Hematopoietic multipotent progenitor cell treated with erythropoietin and hydrocortisone succinate and interleukin-3 and kit ligand, for 8 days (in vitro differentiated cells): ENCODE measurements at places on chromosomes 3 and 15.

- peak; percentile 79 for DNase-seq
These were observed 55.9 kb upstream of the PIK3CB start for GRCh38 chr3:138890555-138891187.

DNA sequence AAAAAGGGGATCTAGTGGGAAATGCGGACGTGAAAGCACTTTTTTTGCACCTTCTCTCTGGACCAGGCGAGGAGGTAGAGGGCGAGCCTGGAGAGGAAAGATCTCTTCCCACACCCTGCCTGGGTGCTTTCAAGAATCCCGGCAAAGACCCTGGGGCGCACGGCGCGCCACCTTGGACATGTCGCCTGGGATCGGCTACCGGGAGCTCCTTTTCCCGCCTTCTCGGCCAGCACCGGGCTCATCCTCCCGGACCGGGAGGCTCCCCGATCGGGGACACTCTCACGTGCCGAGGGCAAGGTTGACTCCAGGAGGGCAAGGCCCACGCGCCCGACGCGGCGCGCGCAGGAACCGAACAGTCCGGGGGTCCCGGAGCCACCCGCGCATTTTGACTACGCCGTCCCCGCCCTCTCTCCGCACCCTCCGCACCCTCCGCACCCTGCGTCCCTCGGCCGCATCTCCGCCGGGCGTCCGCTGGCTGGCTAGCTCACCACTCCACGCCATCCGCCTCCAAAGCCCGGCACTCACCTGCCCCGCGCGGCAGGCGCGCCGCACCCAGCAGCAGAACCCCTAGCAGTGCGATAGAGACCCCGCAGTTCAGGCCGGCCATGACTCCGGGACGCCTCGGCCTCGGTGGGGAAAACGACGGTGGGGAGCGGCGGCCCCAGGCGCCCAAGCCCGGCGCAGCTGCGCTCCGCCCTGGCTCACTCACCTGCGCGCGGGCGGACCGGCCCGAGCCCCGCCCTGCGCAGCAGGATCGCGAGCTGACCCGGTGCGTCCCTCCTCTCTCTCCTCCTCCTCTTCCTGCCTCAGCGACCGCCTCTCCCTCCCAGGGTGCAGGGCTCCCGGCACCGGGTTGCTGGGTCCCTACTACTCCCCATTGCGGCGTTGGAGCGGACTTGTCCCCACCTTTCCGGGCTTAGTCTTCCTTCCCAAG is at the start of gene CDCP1:
Gene CDCP1 (minus strand): TSS at position 698 of the 934 bp plus-strand sequence. CDS start 91 bp downstream, at position 607.
- DNase-seq, result no peak

DNA sequence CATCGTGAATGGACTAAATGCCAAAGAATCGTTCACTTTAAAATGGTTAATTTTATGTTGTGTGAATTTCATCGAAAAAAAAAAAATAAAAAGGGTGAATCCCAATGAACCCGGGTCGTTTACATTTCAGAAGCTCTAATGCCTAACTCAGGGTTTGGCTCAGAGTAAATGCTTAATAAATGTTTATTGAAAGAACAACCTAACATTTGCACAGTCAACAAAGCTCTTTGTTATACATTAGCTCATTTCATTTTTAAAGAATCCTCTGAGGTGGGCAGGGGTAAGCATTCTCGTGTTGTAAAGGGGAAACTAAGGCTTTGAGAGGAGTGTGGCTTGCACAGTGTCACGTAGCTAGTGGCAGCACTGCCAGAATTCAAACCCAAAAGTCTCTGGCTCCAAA is 109.5 kb downstream of the RPLP1 start:
- DNase-seq, result no peak

GRCh38 chr3:3587647-3587972 is 211.6 kb upstream of the LRRN1 start:
- DNase-seq, result no peak

GRCh38 chr3:185215873-185216606 is 37.8 kb downstream of the EHHADH start:
- peak; percentile 25 for DNase-seq

- DNase-seq, result no peak
These were observed 51.3 kb downstream of the MYLK start for GRCh38 chr3:123832692-123833397.

DNA sequence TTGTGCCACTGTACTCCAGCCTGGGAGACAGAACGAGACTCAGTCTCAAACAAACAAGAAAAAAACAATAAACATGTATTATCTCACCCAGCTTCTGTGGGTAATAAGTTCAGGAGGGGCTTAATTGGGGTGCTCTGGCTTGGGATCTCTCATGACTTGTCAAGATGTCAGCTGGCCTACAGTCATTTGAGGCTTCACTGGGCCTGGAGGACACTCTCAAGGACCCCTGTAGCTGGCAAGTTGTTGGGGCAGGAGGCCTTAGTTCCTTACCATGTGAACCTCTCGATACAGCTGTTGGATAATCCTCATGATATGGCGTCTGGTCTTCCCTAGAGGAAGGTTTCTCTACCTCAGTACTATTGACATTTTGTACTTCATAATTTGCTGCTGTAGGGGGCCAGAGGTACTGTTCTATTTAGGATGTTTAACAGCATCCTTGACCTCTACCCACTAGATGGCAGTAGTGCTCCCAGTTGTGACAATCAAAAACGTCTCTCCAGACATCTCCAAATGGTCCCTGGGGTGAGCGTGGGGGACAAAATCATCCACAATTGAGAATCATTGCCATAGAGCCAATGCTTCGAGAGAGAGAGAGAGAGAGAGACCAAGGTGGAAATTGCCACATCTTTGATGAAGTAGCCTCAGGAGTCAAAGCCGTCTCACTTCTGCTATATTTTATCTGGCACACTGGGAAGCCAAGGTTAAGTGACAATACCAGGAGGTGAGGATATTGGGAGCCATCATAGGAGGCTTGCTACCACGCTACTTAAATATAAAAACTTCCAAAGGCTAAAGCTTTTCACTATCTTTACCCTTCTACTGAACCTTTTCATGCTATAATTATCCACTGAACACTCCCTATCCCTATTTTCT is 23.9 kb upstream of the SLTM start:
- peak; percentile 81 for DNase-seq

- no peak for DNase-seq
These were observed 144.3 kb upstream of the PFN2 start for GRCh38 chr3:150114873-150115540.

DNA sequence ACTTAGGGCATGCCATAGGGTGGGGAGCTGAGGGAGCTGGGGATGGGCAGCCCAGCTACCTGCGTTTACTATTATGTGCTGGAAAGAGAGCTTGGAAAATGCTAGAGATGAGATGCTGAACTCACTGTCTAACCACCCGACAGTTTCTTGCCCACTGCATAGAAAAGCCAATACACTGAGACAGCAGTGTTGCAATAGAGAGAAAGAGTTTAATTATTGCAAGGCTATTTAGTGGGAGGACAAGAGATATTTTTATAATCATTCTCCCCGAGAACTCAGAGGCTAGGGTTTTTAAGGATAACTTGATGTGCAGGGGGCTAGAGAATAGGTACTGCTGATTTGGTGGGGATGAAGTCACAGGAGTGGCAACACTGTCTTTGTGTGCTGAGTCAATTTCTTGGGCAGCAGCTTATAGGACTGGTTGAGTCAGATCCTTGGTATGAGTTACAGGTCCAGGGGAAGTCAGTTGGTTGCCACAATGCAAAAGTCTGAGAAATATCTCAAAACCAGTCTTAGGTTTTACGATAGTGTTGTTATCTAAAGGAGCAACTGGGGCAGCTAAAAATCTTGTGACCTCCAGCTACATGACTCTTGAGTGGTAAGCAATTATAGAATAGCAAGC is 205.9 kb downstream of the GABRG3 start:
- no peak for DNase-seq

GRCh38 chr15:66734961-66735908 is 33.2 kb downstream of the SMAD6 start:
- no peak for DNase-seq

GRCh38 chr3:161427347-161427746 is 56.0 kb upstream of the SPTSSB start:
- DNase-seq, result no peak

- DNase-seq, result no peak
These were observed 114.5 kb upstream of the SPATA16 start for GRCh38 chr3:173255555-173255954.

- DNase-seq, result no peak
These were observed 538.9 kb upstream of the GRM7 start for GRCh38 chr3:6321999-6322398.

- no peak for DNase-seq
These were observed 1.2 kb downstream of the PRICKLE2 start for GRCh38 chr3:64223791-64224745.

DNA sequence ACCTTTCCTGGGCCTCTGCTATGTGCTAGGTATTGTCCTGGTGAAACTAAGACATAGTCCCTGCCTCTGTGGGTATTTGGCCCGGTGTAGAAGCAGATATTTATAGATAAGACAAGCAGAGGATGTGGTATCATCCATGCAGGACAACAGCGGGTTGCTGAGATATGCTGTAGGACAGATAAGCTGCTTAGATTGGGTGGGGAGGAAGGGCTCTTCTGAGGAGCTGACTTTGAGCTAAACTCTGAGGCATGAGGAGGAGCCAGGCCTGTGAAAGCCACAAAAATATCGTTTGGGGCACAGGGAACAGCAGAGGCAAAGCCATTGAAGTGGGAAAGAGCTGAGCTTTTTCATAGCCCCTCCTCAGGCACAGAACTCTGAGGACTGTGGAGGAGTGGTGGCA is 492.5 kb upstream of the CFAP20DC start:
- peak; percentile 78 for DNase-seq

GRCh38 chr15:38961456-38961855 is 396.8 kb upstream of the RASGRP1 start:
- DNase-seq, result no peak

- no peak for DNase-seq
These were observed 81.6 kb downstream of the AKAP13 start for GRCh38 chr15:85462029-85462428.

- DNase-seq, result no peak
These were observed 1337.1 kb downstream of the ROBO1 start for GRCh38 chr3:78430741-78431140.

DNA sequence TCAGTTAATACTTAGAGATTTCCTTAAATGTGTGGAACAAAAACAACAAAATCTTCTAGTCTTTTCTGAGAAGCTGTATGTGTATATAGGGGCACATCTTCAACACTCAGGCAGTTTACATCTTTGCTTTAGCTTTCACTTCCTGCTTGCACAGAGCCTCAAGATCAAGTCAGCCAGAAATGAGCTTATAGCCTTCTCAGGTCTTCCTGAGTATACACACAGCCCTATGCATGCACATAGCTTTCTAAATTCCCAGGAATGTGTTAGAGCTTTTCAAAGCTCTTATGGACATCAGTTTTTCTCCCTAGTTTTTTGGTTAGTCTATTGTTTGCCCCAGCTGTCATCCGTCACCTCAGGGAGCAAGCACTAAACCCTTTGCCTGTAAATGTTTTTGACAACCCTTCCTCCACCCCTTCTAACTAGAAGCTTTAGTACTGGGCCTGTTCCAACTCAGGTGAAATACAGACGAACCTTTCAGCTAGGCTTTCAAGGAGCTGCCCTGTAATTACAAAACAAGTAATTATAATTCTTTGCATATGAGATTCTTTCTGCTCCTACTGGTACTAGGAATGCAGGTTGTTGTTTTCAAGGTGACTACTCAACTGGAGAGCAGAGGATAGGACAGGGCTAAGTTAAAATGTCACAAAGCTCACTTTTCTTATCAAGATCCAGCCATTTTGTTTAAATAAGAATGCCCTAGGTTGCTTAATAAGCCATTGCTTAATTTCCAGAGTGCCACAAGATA is 22.6 kb upstream of the MTMR10 start:
- DNase-seq, result no peak

DNA sequence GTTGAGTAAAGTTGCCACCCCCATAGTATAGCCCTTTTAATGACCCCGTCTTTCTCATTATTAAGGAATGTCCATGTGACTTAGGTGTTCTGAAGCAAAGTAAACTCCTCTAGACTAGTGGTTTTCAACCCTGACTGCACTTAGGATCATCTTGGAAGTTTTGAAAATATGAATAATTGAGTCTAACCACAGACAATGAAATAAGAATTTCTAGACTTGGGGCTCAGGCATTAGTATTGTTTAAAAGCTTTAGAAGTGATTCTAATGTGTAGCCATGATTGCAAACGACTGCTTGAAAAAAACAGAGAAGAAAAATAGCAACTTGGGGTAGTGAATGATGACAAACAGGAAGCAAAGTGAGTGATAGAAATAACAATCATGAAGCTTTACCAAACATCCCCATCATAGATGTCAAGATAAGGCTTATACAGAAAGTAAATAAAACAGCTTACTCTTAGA is 35.0 kb downstream of the ALCAM start:
- no peak for DNase-seq

GRCh38 chr3:3172627-3173026 is 6.9 kb downstream of the CRBN start:
- DNase-seq, result no peak

- DNase-seq, result no peak
These were observed 238.7 kb downstream of the CHST2 start for GRCh38 chr3:143358155-143358792.

- DNase-seq, result no peak
These were observed 375.5 kb upstream of the CFAP20DC start for GRCh38 chr3:59425371-59425770.

- DNase-seq, result no peak
These were observed 153.7 kb upstream of the GAP43 start for GRCh38 chr3:115469649-115470048.

- DNase-seq, result no peak
These were observed 20.7 kb downstream of the PLEKHO2 start for GRCh38 chr15:64862408-64862807.

GRCh38 chr3:72336821-72337479 is 511.3 kb downstream of the SHQ1 start:
- DNase-seq, result peak; percentile 90

DNA sequence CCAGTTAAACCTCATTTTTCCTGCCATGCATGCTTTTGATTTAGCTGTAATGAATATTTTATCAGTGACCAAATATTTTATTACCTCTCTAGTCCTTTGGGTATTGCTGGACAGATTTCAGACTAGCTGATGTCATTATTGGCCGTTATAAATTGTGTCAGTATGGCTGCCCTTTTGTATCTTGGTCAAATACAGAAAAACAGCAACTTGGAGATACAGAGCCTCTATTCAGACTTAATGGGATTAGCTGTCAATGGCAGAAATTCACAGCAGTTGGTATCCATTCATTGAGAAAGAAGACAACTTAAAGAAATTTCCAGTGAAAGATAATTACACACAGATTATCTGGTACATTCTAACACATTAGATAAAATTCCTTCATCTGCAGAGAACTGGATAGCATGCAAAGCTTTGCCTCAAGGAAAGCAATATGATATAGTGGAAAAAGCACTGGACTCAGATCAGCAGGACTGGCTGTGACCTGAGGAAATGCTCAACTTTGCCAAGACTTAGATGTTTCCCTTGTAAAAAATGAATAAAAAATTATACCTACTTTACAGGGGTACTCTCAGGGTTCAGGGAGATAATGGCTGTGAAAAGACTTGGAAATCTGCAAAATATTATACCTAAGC is 20.8 kb downstream of the COL6A6 start:
- no peak for DNase-seq

- DNase-seq, result no peak
These were observed 235.7 kb downstream of the GREM1 start for GRCh38 chr15:32953533-32953910.

DNA sequence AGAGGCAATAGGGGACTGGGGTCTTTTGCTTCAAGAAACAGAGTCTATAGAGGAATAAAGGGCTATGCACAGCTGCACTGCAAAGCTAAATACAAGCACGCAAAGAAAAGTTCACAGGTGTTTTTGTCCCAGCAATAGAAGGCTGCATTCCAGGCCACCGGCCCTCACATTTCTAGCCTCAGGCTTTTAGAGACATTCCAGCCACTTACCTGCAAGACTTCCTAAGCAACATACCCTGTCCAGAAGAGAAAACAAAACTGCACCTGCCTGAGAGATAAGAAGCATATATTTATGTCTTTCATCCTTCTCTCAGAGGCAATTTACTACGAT is 220.5 kb downstream of the OPA1 start:
- no peak for DNase-seq

- DNase-seq, result no peak
These were observed 146.7 kb downstream of the ADAM10 start for GRCh38 chr15:58602823-58603222.
